ENCODE measurements at places on chromosomes 1 and 21. TPM values are rescaled to one million over a fixed set of nuclear protein-coding genes. Genes with fewer than 3 reads are reported as not detected.

The ZNF124 gene
- total RNA-seq = 39.1 TPM

The FMO4 gene
- 3.0 TPM for total RNA-seq

The DNM3 gene
- total RNA-seq = 1.9 TPM

The TFAP2E gene
- total RNA-seq = 1.9 TPM

The L1TD1 gene
- 0.09 TPM for total RNA-seq

The NKAIN1 gene
- total RNA-seq = not detected

The FOXO6 gene
- total RNA-seq = 0.55 TPM

The GJA9 gene
- not detected for total RNA-seq

The ZBTB8A gene
- total RNA-seq = 0.11 TPM

The ZDHHC18 gene
- 27.1 TPM for total RNA-seq

The MARK1 gene
- total RNA-seq = 3.8 TPM

The DISP3 gene
- 0.44 TPM for total RNA-seq

The C8B gene
- not detected for total RNA-seq

The DNAH14 gene
- total RNA-seq = not detected

The KRTAP19-3 gene
- not detected for total RNA-seq

The CD164L2 gene
- 0.16 TPM for total RNA-seq

The HSD3B1 gene
- total RNA-seq = not detected

The GBP5 gene
- total RNA-seq = 22.8 TPM

The NES gene
- total RNA-seq = not detected

The PANK4 gene
- 54.0 TPM for total RNA-seq

The TEDDM1 gene
- not detected for total RNA-seq

The FAM78B gene
- 0.64 TPM for total RNA-seq

The IVL gene
- total RNA-seq = not detected

The KPRP gene
- not detected for total RNA-seq

The C1orf94 gene
- total RNA-seq = not detected

The S100PBP gene
- total RNA-seq = 43.0 TPM

The UBE4B gene
- 41.1 TPM for total RNA-seq
